ENCODE measurements at places on chromosomes 16 and 17. TPM values are rescaled to one million over a fixed set of nuclear protein-coding genes. Genes with fewer than 3 reads are reported as not detected.
A peak's percentile ranks its signal among the peaks of the same experiment; 100 is the strongest.

GRCh38 chr17:67993153-67993997 lies 2.9 kb downstream of the C17orf58 start:
- H3K27ac ChIP-seq = peak overlapping the region; percentile 88
- peak; percentile 90 for DNase-seq
- H3K36me3 ChIP-seq = no peaks in the 10 kb centered on the region
- no peaks in the 10 kb centered on the region for H3K27me3 ChIP-seq
- peaks cover 13% of the 10 kb centered on the region for H3K4me1 ChIP-seq

- no peaks in the 10 kb centered on the region for H3K27me3 ChIP-seq
- H3K36me3 ChIP-seq = no peaks in the 10 kb centered on the region
- H3K27ac ChIP-seq = no peak overlapping the region
- no peaks in the 10 kb centered on the region for H3K4me1 ChIP-seq
- H3K4me3 ChIP-seq = no peak overlapping the region
Observed at GRCh38 chr16:26889740-26890139, 177.0 kb upstream of the C16orf82 start.

Gene KRT33A
- not detected for total RNA-seq

Gene PPP1R1B
- total RNA-seq = not detected

GRCh38 chr16:64346080-64346479 lies 775.8 kb downstream of the CDH11 start:
- no peaks in the 10 kb centered on the region for H3K36me3 ChIP-seq
- H3K4me3 ChIP-seq = no peak overlapping the region
- no peak for DNase-seq
- no peaks in the 10 kb centered on the region for H3K4me1 ChIP-seq

DNA sequence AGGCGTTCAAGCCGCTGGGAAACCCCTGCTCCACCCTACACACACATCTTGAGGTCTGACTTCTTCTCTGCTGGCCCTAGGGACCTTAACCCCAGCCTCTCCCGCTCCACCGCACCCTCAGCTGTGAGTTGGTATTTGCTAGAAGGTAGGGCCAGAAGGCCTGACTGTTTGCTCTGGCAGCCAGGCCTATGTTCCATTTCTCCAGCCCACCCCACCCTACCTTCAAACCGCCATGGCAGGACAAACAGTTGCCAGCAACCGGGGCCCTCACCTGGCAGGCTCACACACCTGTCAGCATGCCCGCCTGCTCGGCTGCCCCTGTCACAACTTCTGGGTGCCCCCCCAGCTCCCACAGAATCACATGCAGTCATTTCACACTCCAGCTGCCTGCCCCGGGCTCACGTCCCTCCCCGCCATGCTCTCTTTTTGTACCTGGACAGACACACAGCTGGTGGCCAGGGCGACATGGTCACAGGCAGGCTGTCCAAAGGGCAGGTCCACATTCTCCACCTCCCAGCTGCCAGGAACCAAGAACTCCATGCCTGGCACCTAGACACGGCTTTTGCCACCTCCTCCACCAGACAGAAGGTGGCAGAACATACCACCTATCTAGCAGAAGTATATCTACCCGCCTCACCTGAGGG lies 2.6 kb upstream of the ATP2A3 start:
- no peaks in the 10 kb centered on the region for H3K36me3 ChIP-seq
- H3K4me3 ChIP-seq = no peak overlapping the region
- no peaks in the 10 kb centered on the region for H3K27me3 ChIP-seq
- H3K27ac ChIP-seq = no peak overlapping the region
- no peaks in the 10 kb centered on the region for H3K4me1 ChIP-seq

DNA sequence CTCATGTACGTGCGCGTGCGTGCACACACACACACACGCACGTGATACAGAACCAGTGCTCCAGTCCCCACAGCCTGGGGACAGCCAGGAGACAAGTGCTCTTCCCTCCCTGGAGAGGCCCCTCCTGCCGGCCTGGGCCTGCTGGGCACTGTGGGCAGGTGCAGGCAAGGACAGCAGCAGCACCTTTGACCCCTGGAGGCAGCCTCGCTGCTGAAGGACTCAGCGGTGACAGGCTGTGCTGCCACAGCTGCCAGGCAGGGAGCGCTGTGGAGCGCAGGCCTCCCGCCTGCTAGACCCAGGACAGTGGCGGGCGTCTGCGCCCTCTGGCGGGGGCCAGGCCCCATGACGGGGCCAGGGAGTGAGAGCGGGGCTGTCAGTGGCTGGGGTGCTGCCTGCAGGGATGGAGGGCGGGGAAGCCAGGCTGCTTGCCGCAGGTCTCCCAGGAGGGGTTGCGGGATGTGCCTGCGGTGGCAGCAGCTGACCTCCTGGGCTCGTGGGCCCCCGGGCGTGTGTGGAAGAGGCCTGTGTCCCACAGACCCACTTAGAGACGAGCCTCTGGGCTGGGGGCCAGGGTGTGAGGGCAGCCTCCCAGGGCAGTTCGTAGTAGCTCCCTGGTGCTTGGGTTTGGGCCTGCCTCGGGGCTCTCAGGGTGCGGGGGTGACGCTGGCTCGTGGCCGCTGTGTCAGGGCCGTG lies 63.5 kb upstream of the PVALEF start:
- no peak overlapping the region for H3K4me3 ChIP-seq
- H3K27ac ChIP-seq = peak overlapping the region; percentile 41
- H3K36me3 ChIP-seq = no peaks in the 10 kb centered on the region
- DNase-seq = peak; percentile 90
- H3K27me3 ChIP-seq = no peaks in the 10 kb centered on the region

DNA sequence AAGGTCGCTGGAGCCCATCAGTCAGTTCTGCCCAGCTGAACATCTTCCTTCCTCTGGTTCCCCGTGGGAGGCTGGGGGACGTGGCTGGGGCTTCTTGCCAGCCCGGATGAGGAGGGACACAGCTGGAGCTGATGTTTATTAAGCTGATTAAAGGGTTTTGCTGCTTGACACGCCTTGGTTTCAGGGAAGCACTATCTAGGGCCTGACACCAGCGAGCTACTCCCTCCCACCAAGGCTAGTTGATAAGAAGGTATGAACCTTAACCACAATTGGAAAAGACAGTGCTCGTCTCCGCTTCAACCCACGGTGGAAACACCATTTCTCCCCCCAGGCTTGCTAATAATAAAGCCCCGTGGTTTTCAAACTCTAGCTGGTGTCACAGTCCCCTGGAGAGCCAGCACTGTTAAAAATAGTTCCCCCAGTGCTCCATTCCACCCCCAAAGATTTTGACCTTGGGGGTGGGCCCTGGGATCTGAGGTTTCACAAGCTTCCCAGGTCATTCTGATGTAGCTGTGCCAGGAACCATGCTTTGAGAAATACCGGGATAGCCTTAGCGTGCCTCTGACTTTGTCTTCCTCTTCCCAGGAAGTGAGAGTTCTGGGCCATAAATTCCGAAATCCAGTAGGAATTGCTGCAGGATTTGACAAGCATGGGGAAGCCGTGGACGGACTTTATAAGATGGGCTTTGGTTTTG lies 5.5 kb downstream of the DHODH start:
- H3K4me1 ChIP-seq = peaks cover 51% of the 10 kb centered on the region
- peak overlapping the region; percentile 90 for H3K27ac ChIP-seq
- H3K4me3 ChIP-seq = peak overlapping the region; percentile 64
- no peaks in the 10 kb centered on the region for H3K36me3 ChIP-seq
- DNase-seq = no peak

- no peak within 1 kb of the TSS for H3K4me3 ChIP-seq
- no peaks in the 10 kb centered on the region for H3K36me3 ChIP-seq
- H3K27ac ChIP-seq = no peak within 1 kb of the TSS
- no peak for DNase-seq
- peaks cover 11% of the 10 kb centered on the region for H3K4me1 ChIP-seq
Observed at GRCh38 chr17:38925263-38925995, at the start of gene LASP1NB. LASP1NB (plus strand) TSS chr17:38925614.

DNA sequence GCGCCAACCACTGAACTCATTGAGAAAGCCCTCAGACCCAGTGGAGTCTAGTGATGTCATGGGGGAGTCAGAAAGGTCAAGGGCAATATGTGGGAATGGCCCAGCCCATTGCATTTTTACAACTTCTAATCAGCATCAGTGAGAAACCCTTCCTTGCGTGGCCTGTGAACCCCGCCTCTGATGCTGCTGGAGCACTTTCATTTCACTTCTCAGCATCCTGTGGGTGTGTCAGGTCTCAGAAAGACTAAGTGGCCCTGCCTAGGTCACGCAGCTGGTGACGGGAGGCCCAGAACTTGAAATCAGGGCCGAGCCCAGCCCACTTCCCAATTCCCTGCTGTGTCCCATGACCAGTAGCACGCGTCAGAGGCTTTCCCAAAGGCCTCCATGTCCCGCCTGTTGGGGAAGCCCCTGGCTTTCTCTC lies 6.1 kb downstream of the DNAI2 start:
- no peak for DNase-seq
- no peak overlapping the region for H3K27ac ChIP-seq
- H3K36me3 ChIP-seq = no peaks in the 10 kb centered on the region
- no peaks in the 10 kb centered on the region for H3K4me1 ChIP-seq

DNA sequence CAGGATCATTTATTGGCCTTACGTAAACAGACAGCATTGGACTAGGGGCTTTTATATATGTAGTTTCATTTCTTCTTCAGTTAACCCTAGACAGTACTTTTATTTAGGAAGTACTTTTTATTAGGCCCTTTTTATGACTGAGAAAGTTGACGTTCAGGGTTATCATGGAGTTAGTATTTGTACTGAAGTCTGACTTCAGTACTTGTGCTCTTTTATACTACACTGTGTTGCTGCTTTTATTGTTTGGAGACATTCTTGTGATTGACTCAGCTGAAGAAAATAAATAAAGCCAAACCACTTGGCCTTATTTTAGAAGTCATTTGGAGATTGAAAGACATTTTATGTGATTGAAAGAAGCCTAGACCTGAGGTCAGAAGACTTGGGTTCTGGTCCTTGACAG lies 6.9 kb downstream of the LIG3 start:
- H3K27me3 ChIP-seq = no peaks in the 10 kb centered on the region
- DNase-seq = no peak
- H3K36me3 ChIP-seq = peaks cover 12% of the 10 kb centered on the region

GRCh38 chr17:63555500-63556156 lies 5.4 kb downstream of the DCAF7 start:
- peaks cover 10% of the 10 kb centered on the region for H3K4me1 ChIP-seq
- no peaks in the 10 kb centered on the region for H3K36me3 ChIP-seq
- no peak overlapping the region for H3K27ac ChIP-seq
- DNase-seq = peak; percentile 78
- H3K27me3 ChIP-seq = no peaks in the 10 kb centered on the region

- no peak for DNase-seq
- no peaks in the 10 kb centered on the region for H3K27me3 ChIP-seq
- no peaks in the 10 kb centered on the region for H3K36me3 ChIP-seq
- H3K4me3 ChIP-seq = no peak overlapping the region
- no peak overlapping the region for H3K27ac ChIP-seq
Observed at GRCh38 chr16:3180445-3180878, 7.5 kb upstream of the OR1F1 start.

Gene ZNF768
- total RNA-seq = 15.9 TPM

DNA sequence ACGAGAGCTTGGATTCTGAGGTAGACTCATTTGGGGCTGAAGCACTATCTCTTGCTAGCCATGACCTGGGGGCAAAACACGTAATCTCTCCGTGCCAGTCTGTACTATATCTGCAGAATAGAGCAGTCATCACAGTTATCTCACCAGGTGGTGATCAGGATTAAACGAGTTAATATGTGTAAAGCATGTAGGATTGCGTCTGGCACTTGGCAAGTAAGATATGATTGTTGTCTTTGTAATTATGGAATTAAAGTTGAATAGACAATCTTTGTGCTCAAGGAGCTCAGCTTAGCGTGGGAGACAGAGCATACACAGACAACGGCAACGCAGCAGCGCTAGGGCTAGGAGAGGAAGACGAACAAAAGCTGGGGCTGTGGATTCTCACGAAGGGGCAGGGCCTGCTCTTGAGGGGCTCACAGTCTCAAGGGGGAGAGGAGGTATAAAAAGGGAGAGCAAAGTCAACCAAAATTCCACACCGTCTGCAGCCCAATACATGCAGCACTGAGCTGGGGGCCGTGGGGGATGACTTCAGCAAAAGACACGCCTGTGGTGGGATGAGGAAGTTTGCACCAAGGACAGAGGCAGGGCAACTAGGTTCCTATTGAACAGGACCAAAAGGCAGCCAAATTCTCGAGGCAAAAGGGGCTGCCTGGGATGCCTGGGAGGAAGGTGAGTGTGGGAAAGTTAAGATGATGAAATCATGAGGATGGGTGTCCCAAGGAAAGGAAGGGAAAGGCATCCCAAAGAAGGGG lies 68.6 kb downstream of the SDK2 start:
- no peak for DNase-seq
- no peaks in the 10 kb centered on the region for H3K27me3 ChIP-seq
- H3K4me3 ChIP-seq = no peak overlapping the region

Gene UTS2R
- not detected for total RNA-seq

Gene CCL8
- total RNA-seq = not detected

Gene MPHOSPH6
- total RNA-seq = 11.2 TPM

GRCh38 chr17:29567304-29567553 lies 392 bp upstream of the ABHD15 start:
- DNase-seq = no peak
- H3K27ac ChIP-seq = peak overlapping the region; percentile 63
- peaks cover 1% of the 10 kb centered on the region for H3K36me3 ChIP-seq
- H3K4me3 ChIP-seq = peak overlapping the region; percentile 83

Gene RCVRN
- not detected for total RNA-seq

Gene PDILT
- not detected for total RNA-seq

DNA sequence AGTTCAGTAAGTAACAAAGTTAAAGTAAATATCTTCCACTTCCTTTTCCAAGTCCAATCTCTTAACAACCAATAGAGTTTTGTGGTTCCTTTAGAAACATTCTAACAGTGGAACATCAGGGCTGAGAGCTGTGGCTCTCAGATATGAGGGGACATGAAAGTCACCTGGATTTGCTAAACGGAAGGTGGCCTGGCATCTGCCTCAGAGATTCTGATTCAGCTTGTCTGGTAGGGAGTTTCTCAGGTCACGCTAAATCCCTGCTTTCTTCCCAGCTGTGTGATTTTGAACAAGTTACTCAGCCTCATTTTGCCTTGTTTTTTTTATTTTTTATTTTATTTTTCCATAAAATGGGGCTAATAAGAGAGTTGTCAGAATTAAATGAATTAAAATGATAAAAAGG lies 411.0 kb upstream of the CDH11 start:
- no peaks in the 10 kb centered on the region for H3K4me1 ChIP-seq
- H3K27me3 ChIP-seq = no peaks in the 10 kb centered on the region
- no peaks in the 10 kb centered on the region for H3K36me3 ChIP-seq

GRCh38 chr16:54063279-54063773 lies 223.3 kb downstream of the IRX3 start:
- H3K27me3 ChIP-seq = no peaks in the 10 kb centered on the region
- no peaks in the 10 kb centered on the region for H3K36me3 ChIP-seq
- no peak for DNase-seq
- H3K4me3 ChIP-seq = no peak overlapping the region
- H3K27ac ChIP-seq = peak overlapping the region; percentile 35

- no peak overlapping the region for H3K27ac ChIP-seq
- no peak overlapping the region for H3K4me3 ChIP-seq
- H3K36me3 ChIP-seq = no peaks in the 10 kb centered on the region
- no peaks in the 10 kb centered on the region for H3K4me1 ChIP-seq
Observed at GRCh38 chr16:82732461-82732860, 105.7 kb downstream of the CDH13 start.

GRCh38 chr16:26335236-26335853 lies 643.6 kb downstream of the HS3ST4 start:
- H3K27ac ChIP-seq = no peak overlapping the region
- DNase-seq = no peak
- no peaks in the 10 kb centered on the region for H3K4me1 ChIP-seq
- peak overlapping the region; percentile 41 for H3K4me3 ChIP-seq
